ENCODE measurements at places on chromosomes 1 and 21.

- DNase-seq = no peak
Measured at GRCh38 chr21:14382486-14382834, 486 bp downstream of the HSPA13 start.

DNA sequence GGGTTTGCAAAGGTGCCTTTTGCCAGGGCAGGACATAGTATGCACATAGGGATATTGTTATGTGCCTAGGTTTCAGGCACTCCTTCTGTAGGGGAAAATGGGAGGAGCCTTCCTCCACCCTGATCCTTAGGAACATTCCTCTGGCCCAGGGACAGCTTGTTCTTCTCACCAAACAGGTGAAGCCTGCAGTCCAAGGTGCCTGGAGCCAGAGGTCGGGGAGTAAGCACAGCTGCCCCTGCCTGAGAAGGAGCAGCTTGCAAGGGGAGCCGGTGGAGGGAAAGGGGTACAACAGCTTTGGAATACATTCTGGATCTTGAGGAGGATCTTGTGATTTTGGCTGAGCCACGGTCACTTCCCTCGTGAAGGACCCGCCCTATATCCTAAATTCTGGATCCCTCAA lies 82.4 kb upstream of the CD1D start:
- DNase-seq = no peak

GRCh38 chr1:67184838-67185421 lies 18.7 kb downstream of the IL23R start:
- DNase-seq = no peak

- no peak for DNase-seq
Measured at GRCh38 chr1:2289607-2290006, 61.5 kb downstream of the SKI start.

GRCh38 chr1:234518876-234519275 lies 39.9 kb upstream of the TARBP1 start:
- DNase-seq = no peak

- DNase-seq = no peak
Measured at GRCh38 chr1:6419397-6419803, 319 bp downstream of the HES2 start.

- DNase-seq = no peak
Measured at GRCh38 chr1:204316164-204316563, 43.6 kb downstream of the PLEKHA6 start.

- no peak for DNase-seq
Measured at GRCh38 chr1:36773827-36774541, 260.3 kb downstream of the GRIK3 start.

DNA sequence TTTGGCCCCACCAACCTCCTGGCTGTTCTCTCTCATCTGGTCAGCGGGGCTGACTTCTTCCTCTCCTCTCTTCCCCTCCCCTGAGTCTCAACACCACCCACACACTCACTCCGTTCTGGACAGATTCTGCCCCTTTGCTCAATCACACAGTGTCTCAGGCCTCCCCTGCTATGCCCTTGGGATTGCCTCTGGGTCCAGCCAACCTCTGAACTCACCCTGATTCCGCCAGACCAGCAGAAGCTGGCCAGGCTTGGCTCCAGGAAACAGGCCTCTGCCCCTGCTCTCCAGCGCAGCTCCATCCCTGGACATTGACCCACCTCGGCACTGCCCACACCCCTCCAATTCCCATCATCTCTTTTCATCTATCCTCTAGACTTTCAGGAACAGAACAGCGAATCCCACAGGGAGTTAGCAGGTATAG lies 22.1 kb downstream of the AHDC1 start:
- no peak for DNase-seq

- no peak for DNase-seq
Measured at GRCh38 chr1:21933397-21934248, 3.5 kb downstream of the HSPG2 start.

Data from suppressor macrophage treated with lipopolysaccharide for 4 hours (primary cell).